ENCODE measurements at places on chromosomes 1 and 21.

DNA sequence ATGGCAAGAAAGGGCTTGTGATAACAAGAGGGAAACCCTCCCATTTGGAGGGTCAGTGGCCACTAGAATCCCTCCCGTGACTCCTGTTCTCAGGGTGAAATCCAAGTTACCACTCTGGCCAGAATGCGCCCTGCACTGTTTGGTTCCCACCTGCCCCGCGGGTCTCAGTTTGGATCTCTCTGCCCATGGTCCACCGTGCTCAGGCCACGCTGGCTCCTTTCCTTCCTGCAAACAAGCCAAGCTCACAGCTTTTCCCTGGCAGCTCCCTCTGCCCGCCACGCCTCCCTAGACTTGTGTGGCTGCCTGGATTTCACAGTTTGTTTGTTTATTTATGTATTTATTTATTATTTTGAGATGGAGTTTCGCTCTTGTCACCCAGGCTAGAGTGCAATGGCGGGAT lies 179.5 kb upstream of the VAMP3 start:
- no peak for DNase-seq

GRCh38 chr1:184191181-184191621 lies 139.7 kb downstream of the TSEN15 start:
- DNase-seq = no peak

DNA sequence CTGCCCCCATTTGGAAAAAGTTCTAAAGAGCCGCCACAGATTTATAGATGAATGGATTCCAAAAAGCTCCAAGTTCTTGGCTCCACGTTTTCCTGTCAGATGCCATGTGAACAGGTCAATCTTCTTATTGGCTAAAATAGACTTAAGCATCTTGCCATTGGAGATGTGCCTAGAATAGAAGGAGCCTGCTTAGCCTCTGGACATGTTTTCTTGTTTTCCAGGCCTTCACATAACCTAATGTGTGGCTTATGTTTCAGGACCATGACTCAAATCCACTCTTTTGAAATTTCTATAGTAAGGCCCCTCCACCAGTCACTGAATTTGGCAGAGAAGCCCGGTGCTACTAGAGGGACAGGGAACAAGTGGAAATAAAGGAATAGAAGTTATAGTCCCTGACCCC lies 31.5 kb downstream of the PHC2 start:
- DNase-seq = no peak

- no peak for DNase-seq
Measured at GRCh38 chr1:234709473-234710228, 99.7 kb upstream of the IRF2BP2 start.

DNA sequence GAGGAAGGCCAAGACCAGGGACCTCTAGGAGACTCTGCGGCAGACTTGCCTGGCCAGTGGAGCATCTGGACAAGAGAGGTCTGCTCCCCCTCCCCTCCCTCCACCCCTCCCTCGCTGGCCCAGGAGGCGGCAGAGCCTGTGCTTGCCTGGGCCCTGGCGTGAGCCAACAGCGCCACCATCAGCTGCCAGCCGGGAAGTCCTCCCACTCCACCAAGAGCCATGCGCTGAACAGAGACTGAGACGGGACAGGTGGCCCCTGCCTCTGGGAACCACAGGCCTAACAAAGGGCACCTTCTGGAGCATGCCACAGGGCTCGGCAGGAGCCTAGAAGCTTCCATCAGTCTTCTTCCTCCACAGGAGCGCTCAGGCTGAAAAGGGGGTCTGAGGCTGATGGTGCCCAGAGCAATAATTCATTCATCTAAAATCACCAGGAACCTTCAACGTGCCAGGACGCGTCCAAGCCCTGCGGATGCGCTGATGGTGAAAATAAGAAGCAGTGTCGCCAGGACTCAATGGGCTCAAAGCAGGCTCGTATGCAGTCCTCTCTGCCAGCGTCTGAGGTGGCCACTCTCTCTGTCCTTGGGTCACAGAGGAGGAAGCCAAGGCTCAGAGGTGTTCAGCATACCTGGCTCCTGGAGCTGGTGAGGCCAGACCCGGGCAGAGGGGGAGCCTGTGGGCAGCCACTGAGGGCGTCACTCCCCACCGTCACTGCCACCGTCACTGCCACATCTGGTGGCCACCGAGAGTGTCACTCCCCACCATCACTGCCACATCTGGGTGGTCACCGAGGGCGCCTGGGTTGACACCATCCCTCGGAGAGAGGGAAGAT lies 161.2 kb downstream of the NPHP4 start:
- DNase-seq = no peak
